Right lung (tissue), 10 donors: ENCODE measurements at places on chromosomes 12 and 14.

GRCh38 chr14:20601522-20601921 lies 10.3 kb upstream of the RNASE12 start:
- DNase-seq, result no peak

- peak; percentile 52 for DNase-seq
These were observed 12.9 kb upstream of the TUBA1A start for GRCh38 chr12:49201595-49202295.

GRCh38 chr12:15208140-15208539 lies 13.1 kb downstream of the RERG start:
- DNase-seq, result no peak

GRCh38 chr12:87814625-87815024 lies 214.6 kb downstream of the C12orf50 start:
- no peak for DNase-seq

- no peak for DNase-seq
These were observed 88.4 kb downstream of the RPAP3 start for GRCh38 chr12:47617476-47617875.
